ENCODE measurements at places on chromosomes 4 and X.
A peak's percentile ranks its signal among the peaks of the same experiment; 100 is the strongest.

DNA sequence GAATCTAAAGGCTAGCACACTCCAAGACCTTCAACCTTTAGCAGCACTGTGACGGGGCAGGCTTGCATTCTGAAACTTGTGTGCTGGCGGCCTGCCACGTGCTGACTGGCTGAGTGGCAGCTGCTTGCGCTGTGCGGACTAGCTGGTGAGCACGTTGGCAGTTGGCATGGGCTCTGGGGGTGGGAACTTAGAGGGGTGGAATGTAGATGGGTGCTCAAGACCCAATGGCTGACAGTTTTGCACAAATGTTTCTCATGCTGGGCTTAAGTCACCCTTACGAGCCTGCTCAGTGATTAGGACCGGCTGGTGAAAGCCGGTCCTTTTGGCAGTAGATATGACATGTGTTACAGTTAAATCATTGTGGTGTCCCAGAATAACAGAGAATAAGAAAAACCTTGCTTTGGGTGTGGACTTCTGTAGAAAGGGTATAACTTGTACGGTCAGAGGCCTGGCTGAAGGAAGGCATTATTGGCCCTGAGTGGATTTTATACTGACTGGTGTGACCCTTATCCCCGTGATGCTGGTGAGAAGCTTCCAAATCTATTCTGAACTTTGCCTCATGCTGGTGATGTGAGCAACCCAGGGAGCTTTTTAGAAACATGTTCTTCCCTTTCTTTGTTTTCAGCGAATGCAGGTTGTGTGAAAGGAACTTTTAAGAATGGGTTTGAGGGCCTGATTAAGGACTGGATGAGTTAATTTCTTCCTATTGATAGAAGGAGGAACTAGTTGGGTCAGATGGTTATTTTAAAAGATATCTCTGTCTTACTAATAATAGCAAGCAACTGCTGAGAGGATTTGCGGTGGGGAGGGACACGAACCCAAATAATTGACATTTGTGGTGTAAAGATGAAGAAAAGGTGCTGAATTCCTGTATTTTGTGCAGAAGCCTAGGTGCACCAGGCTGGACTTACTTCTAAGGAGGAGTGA lies 107.4 kb upstream of the SLC4A4 start:
- DNase-seq: peak; percentile 90

DNA sequence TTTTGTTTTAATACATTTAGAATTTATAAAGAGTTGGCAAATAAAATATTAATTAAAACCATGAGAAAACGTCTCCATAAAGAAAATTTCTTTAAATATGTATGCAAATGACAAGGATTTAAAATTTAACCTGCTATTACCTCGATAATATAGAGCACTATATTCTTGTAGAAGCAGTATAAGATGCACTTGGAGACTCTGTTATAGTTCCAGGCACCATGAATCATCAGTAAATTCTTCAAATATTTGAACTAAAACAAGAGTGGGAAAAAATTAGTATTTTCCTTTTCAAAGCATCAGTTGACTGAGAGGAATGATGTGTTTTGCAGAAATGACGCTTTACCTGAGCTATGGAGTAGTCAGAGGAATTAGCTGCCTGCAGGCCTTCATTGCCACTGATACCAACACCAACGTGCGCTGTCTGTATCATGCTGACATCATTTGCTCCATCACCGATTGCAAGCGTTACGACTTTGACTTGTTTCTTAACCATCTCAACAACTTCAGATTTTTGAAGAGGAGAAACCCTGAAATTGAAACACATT lies 67.3 kb downstream of the SHISA3 start:
- DNase-seq: no peak

DNA sequence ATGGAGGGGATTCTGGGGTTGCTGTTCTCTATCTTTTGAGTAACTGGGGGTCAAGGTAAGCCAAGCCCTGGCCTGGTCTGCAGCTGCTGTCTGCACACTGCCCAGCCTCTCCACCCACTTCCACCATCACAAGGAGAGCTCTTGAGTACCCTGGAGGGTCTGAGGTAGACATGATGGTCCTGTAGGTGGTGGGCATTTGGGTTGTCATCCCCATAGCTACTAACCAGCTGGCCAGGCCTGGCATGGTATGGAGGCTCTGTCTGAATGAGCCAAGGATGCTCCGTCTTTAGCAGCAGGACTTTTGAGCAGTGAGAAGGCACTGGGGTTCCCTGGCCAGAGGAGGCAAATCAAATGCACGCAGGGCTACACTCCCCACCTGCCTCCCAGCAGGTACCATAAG lies 82.7 kb downstream of the NHSL2 start:
- DNase-seq: no peak

- no peak for DNase-seq
Measured at GRCh38 chr4:121462660-121463261, 81.9 kb upstream of the QRFPR start.

DNA sequence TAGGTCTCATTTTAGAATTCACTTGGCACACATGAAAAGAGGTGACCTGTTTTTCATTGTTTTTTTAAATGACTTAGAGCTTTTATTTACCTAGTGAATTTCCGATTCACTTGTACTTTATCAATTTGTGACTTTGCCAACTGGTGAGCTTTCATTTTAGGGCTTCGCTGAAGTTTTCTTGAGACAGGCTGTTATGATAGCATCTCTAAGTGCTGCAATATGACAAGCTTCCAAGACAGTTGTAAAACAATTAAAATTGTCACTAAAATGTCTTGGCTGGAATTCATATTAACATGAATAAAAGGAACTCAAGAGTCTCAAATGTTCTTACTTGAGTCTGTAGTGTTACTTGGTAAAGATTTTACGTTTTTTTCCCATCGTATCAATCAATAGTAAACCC lies 831.7 kb upstream of the GRID2 start:
- no peak for DNase-seq

DNA sequence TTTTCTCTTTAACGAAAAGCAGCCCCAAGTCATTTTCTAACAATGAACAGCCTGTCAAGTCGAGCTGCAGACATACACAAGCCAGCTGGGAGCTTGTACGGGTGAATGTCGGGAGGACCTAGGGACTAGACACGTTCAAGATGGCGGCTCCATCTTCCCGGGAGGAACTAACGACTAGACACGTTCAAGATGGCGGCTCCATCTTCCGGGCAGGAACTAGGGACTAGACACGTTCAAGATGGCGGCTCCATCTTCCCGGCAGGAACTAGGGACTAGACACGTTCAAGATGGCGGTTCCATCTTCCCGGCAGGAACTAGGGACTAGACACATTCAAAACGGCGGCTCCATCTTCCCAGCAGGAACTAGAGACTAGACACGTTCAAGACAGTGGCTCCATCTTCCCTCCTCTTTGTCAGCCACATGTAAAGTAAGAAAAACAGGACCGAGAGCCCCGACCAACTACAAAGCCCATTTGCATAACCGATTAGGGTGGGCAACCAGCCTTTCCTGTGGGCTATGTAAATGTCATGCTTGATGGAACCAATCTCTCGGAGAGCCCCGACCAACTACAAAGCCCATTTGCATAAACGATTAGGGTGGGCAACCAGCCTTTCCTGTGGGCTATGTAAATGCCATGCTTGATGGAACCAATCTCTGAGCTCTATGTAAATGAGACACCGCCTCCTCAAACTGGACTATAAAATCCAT lies 175.5 kb downstream of the DHRSX start:
- DNase-seq: peak; percentile 90

- DNase-seq: no peak
Measured at GRCh38 chr4:42914937-42915336, 22.4 kb downstream of the GRXCR1 start.

- DNase-seq: peak; percentile 69
Measured at GRCh38 chr4:16226816-16227461, 668 bp upstream of the TAPT1 start.

DNA sequence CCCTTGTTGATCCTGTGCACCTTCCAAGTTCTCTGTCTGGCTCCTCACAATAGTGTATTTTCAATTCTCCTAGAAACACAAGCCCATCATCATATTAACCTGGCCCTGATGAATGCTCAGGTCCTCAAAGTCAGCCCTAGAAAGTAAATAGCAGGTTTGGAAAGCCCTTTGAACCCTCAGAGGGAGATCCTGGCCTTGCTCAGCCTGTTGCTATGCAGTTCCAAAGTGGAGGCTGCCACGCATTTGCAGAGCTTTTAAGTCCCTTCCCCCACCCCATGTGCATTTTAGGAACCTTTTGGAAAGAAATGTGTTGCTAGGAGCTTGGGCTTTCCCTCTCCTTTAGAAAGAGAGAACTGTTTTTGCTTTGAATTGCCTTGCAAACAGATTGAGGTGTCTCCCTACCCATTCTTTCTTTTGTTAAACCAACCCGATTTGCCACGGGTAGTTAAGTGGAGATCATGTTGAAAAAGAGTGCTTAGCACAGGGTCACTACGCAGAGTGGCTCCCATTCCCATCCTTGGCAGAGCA lies 12.2 kb downstream of the MAMLD1 start:
- DNase-seq: no peak

DNA sequence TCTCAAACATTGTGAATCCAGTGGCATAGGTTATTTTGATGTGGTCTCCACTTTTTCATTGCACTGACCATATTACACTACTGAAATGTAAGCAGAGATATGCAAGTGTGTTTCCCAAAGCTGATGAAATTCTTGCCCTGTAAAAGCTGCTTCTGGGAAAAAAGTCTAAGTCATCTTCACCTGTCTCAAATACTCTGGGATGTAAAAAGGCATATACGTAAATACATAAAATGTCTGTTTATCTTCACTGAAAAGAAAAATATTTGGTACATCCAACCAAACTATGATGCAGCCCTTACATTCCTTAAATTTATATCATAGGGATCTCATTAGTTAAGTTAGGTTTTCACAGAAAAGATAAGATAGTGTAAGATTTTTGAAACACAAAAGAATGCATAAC lies 7.9 kb downstream of the KDR start:
- no peak for DNase-seq

DNA sequence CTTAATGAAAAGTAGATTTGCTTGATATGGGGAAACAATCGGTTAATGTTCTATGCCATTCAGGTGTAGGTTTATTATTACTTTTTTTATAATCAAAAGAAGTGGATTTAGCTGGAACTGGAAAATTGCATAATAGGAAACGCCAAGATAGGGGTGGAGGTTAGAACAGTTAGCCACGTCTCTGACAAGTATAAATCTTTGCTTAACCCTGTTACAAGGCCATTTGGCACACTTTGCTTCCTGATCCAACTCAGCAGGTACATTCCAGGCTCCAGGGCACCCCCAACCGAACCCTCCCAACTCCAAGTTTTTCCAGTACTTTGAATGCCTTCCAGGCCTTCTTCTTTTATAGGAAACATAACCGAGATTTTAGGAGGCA lies 50.6 kb upstream of the ACSL4 start:
- DNase-seq: no peak

DNA sequence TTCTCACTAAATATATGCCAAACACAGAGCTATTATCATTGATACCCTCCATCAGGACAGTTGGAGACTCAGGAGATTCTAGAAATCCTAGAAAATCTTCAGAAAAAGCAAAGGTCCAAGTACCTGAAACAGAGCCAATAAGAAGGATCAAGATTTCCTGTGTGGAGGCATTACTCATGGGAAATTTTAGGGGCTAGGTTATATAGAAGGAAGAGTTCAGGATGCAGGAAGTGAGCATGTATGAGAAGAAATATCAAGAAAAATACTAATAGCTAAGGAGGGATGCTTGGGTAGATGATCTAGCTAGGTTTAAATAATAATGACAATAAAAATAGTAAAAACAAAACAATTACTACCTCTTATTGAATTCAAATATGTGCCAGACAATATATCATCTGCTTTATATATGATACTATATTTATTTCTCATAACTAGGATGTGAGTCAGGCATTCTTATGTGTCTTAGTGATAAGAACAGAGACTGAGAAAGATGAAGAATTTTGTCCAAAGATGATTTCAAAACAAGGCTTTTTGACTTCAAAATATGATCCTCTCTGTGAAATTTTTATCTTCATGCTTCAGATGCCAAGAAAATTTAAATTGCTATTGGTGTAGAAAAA lies 66.4 kb upstream of the HHIP start:
- no peak for DNase-seq

GRCh38 chr4:19807505-19807904 lies 444.2 kb upstream of the SLIT2 start:
- DNase-seq: no peak

DNA sequence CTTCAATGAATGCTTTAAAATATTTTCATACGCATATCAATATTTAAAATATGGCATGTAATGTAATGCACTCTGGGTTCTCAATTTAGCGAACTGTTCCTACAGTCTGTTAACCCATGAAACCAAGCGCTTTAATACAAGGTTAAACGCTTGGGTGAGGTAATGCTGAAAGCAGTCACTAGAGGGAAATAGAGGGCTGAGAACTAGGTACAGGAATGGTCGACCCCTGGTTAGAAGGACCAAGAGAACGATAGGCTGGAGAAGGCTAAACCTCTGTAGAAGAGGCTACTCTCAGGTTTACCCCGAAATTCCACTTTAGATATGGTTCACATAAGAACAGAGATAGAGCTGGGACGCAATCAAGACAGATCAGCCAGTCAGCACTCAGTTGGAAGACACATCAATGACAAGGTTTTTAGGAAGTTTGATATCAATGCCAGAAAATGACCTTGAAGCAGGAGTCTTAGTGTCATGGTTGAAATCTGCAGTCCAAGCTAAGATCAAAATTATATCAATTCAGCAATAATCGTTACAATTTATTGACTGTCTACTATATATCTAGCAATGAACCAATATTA lies 26.9 kb downstream of the ARSJ start:
- no peak for DNase-seq

GRCh38 chr4:147863808-147864472 lies 132.1 kb downstream of the ARHGAP10 start:
- DNase-seq: no peak

DNA sequence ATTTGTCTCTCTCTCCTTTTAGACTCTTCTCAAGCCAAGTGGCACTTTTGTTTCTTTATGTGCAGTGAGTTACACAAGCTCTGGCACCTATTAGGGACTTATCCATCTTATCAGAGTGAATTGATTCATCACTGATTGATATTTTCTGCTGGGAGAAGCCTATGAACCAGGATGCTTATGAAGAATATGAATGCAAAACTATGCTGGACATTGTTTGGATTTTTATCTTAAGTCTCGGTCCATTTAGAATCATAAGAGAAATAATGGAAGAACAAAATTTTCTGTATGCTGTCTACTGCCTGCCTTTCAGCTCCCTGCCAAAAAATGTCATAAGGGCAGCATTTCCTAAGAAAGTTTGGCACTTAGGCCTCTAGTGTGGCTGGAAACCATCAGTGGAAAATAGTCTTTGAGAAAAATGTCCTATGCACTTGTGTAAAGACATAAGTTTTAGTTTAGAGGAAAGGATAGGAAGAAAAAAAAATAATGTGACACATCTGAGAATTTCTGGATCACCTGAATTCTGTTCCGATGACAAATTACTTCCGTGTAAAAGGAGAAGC lies 365.7 kb upstream of the MAD2L1 start:
- DNase-seq: no peak

DNA sequence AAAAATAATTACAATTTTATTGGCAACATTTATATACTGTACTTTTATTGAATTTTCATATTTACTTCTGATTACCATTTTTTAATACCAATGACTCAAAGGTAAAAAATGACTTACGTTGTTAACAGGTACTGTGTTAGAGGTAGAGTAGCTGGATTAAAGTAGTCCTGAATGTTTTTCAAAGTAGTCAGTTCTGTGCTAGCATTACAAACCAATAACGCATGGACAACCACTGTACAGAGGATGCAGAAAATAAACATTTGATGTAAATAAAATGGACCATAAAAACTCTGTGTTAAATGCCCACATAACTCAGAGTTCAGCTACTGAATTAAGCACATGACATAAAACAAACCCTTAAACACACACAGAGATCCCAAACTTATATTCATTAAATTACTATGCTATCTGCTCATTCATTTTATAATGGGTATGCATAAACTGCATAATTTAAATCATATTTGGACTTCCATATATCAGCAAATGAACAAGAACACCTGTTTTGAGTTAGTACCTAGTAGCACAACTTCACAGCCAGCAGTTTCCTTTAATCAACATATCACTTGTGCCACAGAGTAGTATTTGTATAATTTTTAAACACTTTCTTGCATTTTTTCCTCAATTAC lies 46.4 kb upstream of the NEUROG2 start:
- no peak for DNase-seq

All from right atrium auricular region (tissue), 2 donors.